NCI-H1048 (cell line): ENCODE measurements at places on chromosomes 12 and 14.

DNA sequence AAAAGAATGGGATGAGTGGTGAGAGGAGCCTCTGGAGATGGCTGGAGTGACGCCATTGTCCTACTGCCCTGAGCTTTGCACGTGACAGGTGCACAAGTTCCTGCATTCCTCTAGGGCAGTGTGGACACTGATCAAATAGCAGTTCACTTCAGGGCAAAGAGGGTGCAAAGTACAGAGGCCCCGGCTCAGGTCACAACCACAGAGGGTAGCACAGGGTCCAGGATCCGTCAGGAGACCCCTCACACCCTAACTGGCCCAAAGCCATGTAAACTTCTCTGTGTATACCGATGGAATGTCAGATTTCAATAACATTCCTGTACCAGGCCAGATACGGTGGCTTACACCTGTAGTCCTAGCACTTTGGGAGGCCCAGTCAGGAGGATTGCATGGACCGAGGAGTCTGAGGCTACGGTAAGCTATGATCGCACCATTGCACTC is 10.4 kb upstream of the FBLN5 start:
- no peak for DNase-seq

DNA sequence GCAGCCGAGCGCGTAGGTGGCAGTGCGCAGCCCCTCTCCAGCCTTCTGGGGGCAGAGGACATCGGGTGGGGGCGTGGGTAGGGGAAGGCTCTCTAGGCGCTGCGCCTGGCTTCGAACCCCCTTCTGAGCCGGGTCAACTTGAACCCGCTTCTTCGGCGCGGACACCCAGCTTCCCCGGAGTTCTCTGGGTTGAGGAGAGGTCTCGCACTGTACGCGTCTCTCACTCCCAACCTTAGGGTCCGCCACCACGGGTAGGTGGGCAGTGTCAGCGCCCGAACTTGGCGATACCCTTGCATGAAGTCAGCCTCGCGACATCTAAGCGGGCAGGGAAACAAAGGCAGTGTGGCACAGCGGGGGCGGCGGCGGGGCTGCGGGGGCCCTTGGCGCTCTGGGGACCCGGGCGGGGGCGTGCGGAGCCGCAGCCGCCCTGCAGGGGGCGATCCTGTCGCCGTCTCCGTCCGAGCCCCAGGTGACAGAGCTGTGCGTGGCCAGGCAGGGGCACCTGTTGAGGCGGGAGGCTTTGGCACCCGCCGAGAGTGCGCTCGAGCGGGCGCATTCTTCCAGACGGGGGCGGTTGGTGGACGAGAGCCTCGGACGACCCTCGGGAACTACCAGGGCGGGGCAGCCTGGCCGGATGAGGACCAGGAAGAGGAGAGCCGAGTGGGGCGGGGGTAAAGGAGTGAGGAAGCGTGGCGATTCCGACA is 1.1 kb downstream of the GALNT16 start:
- DNase-seq, result no peak

- DNase-seq, result no peak
These were observed 231.4 kb downstream of the TTC6 start for GRCh38 chr14:37826869-37827268.

DNA sequence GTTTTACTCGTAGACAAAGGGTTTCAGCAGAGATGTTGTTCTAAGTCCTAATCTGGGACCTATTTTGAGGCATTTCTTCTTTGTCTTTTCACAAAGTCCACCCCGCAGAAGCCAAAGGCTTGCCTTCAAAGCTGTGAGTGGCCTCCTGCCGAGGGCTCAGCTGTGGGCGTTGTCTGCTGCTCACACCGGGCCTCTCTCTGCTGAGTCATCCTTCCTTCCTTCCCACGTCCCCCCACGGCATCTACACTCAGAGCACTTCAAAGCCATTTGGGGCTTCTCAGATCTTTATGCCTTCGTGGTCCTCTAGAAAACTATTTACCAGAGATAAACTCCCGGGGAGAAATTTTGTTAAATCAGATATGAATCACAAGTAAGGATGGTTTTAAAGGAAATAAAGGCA is 115.9 kb upstream of the TMPO start:
- DNase-seq, result no peak

DNA sequence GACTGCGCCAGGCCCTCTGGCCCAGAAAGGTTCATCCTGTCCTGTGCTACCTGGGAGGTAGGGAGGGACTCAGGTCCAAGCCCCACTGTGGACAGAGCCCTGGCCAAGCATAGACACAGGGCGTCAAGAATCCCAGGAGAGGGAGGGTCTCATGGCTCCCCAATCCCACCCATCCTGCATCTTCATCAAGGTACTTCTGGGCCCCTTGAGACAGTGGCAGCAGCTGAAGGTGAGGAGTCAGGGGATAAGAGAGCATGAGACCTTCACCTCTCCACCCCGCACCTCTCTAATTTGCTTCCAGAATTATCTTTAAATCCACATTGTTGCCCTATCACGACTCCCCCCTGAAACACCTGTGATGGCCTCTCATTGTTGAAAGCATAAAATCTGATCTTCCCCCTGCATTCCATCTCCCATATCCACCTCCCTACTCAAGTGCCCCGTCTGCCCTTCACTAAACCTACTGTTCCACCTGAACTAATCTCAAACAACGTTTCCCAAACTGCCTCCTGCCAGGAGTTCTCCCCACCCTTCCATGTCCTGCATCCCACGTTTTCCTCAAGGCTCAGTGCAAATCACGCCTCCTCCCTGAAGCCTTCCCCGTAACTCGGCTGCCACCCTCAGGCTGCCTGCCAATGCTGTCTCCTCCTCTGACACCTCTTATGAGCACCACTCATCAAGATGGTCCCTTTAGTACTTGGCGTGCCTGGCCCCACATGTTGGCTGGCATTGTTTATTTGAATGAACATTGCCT is 27.1 kb downstream of the KRT18 start:
- no peak for DNase-seq
